ENCODE measurements at places on chromosomes 12 and 14.

DNA sequence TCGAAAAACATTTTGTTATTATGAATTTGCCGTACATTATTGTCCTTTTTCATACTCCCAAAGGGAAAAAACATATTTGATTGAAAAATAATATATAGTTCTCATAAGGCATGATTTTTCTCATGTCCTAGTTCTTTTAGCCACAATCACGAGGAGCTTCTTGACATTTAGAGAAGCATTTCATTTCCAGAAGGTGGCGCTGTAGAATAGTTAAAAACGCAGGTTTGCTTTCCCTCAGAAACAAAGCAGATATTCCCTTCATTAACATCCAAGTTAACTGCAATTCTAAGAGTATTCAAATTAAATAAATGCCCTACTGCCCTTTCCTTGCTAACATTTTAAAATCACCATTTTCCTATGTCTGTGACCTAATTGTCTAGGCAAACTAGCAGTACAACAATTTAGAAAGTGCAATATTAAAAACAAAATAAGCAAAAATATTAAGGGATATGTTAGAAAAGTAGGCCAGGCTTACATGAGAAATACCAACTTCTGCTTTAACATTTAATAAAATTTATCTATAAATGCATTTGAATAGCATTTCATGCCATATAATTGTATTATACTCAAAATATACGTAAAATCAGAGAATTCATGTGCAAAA lies 10.9 kb upstream of the PIK3C2G start:
- no peak for DNase-seq

- DNase-seq, result no peak
Observed at GRCh38 chr14:63760014-63760413, 32.1 kb upstream of the SGPP1 start.

DNA sequence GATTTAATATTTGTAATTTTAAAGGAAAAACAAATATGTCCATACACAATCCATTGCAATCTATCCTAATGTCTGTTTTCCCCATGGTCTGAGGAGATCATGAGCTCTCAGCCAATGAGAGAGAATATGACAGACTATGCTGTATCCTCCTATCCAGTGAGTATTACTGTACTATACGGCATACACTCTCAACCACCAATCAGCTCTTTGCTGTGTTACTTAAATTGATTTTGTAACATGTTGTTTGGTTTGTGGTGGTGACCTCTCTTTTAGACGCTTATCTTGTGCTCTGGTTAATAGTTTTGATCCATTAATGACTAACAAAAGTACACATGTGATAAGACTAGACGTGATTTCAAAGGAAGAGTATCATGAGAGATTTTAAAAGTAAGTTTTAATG lies 231.5 kb upstream of the FOXN3 start:
- DNase-seq, result no peak

GRCh38 chr12:28710882-28711281 lies 438.2 kb upstream of the FAR2 start:
- DNase-seq, result no peak

- no peak for DNase-seq
Observed at GRCh38 chr14:99681832-99682148, 2.3 kb upstream of the CYP46A1 start.

- DNase-seq, result peak; percentile 21
Observed at GRCh38 chr12:47361389-47362021, 281.7 kb upstream of the AMIGO2 start.

DNA sequence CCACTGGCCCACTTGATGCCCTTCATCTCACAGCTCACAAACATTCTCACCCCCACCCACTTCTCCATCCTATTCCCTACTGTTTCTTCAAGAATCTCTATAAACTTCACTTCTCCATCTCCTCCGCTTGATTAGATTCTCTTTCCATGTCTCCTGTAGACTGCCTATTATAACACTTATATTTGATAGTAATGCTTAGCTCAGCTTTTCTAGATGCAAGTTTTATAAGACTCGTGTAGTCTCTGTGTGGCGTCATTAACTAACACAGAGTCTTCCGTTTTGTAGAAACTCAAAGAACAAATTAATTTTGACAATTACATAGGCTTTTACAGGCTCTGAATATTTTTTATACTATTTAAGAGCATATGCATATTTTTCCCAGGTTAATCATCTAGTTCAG lies 25.7 kb downstream of the KCNC2 start:
- DNase-seq, result no peak

DNA sequence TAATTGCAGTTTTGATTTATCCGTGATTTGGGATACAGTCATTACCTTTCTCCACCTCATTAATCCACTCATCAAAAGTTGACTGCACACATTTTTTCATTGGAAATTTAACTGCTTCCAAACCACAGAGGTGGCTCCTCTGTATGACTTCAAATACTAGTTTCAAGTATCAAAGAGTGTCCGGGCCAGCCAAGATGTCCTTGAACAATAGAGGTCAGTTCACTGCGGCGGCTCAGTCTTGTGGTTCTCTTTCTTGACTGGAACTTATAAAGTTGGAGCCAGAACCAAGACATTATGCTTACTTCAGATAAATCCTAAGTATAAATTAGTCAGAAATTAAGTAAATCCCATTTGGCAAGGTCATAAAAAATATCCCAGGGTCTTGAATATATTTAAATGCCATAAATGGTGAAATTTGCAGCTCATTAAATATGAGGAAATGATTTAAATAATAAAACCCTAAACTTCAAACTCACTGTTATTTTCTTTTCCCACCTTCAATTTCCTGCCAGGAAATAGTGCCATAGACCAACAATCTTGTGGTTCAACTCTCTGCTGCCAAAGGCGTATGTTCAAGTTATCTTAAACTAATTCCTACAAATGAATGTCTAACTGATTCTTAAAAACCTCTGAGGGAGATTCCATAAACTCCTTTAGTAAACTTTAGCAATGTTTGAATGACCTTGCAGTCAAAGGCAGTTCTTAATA lies 360.8 kb downstream of the AEBP2 start:
- no peak for DNase-seq

DNA sequence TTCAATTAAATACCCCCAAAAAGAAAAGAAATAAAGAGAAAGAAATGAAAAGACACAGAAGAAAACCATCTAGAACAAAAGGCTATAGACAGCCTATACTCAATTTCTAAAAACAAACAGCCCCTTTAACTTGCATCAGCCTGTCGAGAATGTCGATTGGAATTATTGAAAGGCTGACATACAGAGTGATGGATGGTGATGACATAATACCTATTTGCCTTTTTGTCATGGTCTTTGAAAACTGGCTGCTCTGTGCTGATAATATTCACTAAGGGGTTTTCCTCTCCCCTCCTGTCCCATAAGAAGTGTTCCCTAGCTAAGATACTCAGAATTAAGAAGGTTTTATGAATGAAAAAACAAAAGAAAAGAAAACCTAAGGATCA lies 393.7 kb downstream of the SOX5 start:
- DNase-seq, result no peak

DNA sequence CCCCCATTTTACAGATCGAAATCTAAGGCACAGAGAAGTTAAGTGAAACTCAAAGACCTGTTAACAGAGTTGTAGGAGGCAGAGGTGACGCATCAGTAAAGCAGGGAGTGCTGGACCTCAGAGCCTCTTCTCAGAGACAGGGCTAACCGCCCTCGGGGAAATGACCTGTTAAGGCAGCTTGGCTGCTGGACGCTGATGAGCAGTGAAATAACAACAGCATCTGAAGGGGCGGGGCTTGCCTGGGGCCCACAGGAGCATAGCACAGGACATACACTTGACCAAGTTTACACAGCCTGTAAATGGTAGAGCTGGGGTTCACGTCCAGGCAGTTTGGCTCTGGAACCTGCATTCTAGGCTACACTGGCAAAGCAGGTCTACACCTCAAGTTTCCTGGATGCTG lies 39.3 kb downstream of the LRTM2 start:
- DNase-seq, result no peak

- DNase-seq, result no peak
Observed at GRCh38 chr12:94636462-94637085, 13.8 kb downstream of the TMCC3 start.

- DNase-seq, result no peak
Observed at GRCh38 chr12:402029-402389, 565 bp downstream of the CCDC77 start.

DNA sequence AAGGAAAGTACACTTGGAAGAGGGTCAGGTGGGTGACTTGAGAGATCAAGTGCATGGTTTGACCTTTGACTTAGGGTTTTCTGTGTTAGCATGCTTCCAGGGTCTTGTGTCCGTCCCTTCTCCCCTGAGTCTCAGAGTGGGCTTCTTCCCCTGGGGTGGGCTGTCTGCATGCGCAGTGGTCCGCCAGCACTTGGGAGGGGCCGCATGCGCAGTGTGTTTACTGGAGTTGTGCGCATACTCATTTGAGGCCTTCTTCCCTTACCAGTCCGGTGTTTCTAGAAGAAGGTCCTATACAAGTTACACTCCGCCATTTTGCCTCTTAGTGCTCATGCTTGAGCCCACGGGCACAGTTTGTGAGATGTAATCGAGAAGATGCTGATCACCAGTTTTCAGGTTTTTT lies 58.5 kb downstream of the RIN3 start:
- no peak for DNase-seq

DNA sequence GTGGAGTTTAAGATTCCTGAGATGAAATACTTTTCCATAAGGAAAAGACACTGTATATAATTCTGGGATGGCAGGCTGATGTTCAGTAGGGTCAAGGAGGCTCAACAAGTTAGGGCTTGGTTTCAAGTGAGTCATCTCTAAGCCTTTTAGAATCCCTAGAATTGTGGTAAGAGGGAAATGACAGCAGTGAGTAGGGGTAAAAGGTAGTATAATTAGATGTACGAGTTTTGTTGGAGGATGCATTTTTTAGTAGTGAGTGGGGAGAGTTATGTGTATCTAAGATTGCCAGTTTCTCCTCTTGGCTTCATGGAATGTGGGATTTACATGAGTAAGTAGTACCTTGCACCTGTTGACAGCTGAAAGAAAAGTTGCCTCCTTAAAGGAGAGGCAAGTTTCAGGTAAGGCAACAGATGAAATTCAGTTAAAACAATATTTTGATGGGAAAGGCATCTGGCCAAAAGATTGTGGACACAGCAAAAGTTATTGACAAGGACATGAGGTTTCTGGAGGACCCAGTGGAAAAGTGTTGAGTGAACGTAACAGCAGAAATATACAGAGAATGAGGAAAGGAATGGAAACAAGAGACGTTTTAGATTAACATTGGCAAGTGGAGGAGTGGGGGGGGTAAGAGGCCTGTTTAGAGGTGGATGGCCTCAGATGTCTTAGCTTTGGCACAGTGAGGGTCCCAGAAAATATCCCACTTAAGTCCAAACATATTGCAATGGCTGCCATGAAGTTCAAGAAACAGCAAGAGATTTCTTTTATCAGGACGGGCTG lies 21.8 kb downstream of the LMO3 start:
- no peak for DNase-seq

GRCh38 chr14:92582706-92583452 lies 69.3 kb downstream of the RIN3 start:
- no peak for DNase-seq

- no peak for DNase-seq
Observed at GRCh38 chr12:80692114-80692513, 15.3 kb upstream of the MYF6 start.

DNA sequence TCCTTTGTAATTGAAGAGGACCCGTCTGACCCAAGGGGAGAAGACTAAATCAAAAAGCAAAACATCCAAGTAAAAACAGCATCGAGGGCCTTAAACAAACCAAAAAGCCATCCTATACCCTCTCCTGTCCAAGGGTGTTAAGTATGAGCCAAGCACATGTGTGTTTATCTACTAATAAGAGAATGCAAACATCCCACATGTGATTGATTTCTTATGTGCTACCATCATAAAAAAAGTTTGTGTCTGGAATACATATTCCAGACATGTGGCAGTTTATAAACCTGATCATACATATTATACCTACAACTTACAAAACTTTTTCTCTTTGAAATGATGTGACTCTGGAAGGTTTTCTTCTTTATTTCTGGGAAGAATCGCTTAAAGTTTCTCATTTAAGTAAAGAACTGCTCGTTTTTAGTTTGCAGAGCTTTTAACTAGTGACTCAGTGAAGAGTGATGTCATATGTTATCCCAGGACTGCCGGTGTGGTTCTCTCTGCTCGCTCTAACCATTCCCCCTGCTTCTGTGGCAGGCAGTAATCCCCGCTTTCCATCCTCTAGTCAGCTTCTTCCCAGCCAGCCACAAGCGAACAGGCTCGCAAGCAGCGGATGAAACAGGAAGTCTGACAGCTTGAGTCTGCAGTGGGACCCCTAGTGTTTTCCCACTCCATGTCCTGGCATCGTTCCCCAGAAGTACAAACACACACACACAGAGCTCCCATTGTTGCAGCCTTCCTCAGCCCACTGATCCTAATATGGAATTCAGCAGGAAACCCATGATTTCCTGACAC lies 431 bp upstream of the RHOJ start:
- DNase-seq, result no peak

GRCh38 chr14:105554523-105554922 lies 28.1 kb downstream of the TMEM121 start:
- DNase-seq, result no peak

- no peak for DNase-seq
Observed at GRCh38 chr12:66170606-66171005, 810 bp upstream of the TMBIM4 start.

- no peak for DNase-seq
Observed at GRCh38 chr12:64655141-64655540, 44.8 kb downstream of the RASSF3 start.

GRCh38 chr12:2959505-2960389 lies 550 bp downstream of the TEAD4 start:
- DNase-seq, result no peak

DNA sequence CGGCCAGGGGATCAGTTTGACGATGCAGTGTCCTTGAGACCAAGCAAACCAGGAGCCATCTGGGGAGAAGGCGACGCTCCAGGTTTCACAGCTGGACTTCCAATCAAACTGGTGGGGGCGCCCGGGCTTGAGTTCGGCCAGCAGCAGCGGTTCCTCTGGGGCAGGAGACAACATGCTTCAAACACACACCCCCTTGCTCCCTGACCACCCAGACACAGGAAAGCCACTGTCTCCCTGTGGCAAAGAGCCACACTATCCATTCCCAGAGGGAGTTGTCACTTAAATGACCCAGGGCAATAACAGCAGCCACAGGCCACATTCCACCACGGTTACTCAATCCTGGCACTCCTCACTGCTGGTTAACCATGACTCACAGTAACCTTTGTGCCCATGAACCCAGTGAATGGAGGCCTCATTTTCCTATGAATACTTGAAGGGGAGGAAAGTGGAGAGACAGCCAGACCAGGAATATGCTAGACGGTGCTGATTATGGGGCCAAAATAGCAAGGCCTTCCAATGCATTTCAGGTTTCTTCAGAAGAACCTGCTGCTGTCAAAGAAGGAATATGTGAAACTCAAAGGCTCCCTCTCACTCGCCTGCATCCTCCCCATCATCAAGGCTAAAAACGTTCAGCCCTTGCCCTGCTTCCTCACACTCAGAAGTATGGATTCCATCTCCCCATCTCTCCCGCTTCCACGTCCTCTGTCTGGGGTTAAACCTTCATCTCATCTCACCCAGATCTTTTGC lies 8.5 kb downstream of the WSB2 start:
- DNase-seq, result no peak

DNA sequence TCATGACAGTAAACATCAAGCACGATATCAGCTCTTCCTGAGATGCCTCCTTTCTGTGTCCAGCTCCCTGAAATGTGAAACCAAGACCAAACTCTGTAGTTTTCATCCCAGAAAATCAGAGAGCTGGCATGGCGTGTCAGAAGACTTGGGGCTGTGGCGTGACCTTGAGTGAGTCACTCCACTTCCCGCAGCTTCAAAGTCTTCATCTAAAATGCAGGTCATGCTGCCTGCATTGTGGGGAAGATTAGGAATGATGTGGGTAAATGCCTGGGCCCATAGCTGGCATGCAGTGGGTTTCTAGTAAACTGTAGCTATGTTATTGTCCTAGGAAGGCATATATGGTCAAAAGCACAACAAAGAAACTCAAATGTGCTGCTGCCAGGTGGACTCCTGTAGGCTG lies 28.8 kb downstream of the OAS2 start:
- no peak for DNase-seq

GRCh38 chr12:120835657-120836056 lies 68.5 kb downstream of the SPPL3 start:
- no peak for DNase-seq

All from stimulated activated CD8-positive, alpha-beta memory T cell treated with anti-CD3 and anti-CD28 coated beads, Interleukin-7, amount 100 ng/mL, for 4 hours (primary cell).